ENCODE measurements at places on chromosomes 2 and 18.

- DNase-seq = no peak
These were observed 220.4 kb upstream of the SLC35G4 start for GRCh38 chr18:11388755-11389680.

DNA sequence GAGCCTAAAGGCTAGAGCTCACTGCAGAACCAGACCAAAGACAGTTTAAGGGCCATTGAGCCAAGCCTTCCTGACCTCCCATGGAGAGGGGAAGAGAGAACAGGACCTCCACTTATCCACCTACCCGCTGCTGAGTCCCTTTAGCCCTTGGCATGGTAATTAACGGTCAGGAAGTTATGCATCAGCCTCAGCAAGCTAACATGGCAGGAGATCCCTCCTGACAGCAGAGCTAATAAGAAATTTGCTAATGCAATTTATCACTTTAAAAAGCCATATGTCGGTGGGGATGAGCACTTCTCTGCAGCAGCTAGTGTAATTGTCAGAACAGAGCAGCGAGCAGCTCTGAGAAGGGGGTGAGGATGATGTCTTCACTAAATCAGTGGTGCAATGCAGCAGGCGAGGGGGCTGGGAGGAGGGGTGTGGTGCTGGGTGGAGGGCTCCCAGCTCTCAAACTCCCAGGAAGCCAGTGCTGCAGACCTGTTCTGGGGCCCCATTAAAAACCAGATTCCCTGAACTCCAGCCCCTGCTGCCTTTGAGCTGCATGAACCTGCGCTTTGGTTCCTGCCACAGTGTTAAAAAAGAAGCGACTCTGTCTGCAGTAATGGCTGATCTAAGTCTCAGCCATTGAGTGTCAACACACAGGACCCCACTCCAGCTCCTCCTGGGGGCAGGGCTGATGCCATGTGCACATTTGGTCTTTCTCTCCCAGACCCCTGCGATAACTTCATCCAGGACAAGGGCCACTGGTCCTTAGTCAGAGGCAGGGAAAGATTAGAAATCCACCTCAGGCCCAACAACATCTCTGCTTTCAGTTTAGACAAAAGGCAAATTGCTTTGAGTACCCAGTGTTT, 84.2 kb upstream of the STPG4 start:
- DNase-seq = no peak

GRCh38 chr2:1800716-1801388, 56.5 kb upstream of the PXDN start:
- DNase-seq = no peak

DNA sequence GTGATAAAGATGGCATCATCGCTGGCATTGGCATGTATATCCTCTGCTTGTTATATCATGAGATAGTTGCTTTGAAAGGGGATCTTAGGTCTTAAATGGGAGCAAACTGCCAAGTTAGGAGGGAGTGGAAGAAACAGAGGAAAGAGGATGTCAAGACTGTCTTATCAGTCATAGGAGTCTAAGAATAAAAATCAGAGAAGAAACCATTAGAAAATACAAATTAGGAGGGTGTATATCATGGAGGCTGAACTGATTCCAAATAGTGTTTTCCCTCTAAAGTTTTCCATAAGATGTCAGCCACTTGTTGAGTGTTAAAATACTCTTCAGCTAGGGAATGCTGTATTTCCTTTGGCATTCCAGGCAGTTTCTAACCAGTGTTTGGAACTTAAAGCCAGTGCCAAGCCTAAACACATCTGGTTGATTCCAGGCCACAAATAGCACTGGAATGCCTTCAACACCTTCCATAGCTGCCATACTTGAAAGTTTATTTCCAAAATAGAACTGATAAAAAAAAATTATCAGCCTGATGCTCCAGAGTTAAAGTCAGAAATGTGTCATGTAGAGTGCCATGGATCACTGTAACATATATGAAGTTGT, 129.4 kb downstream of the ZEB2 start:
- no peak for DNase-seq

DNA sequence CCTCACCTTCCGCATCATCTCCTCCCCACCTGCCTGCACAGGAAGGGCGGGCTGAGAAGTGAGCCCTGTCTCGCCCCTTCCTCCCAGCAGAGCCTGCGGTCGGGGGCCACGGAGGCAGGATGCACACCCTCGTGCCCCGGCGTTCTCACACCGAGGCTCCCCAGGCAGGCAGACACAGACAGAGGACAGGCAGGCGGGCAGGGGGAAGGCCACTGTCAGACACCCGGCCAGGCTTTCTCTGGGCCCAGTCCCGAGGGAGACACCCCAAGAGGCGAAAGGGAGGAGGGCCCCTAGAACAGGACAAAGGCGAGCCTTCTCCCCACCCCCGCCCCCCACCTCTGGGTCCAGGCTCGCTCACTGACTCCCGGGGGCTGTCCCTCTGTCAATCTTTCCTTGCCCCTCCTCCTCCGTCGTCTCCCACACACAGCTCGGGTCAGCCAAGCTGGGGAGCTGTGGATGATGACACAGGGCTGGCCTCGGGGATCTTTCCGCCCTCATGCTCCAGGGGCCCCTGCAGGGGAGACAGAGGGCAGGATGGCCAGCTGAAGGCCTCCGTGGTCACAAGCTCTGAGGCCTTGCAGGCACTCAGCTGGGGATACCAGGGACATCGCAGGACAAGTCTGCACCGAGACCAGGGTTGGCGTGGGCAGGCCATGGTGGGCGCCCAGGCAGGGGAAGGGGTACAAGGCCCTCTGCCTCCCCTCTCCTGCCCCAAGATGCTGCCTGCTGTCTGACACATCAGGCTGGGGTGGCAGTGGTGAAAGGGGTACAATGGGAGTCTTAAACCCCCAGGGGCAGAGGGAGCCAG, 24.9 kb downstream of the BIN1 start:
- no peak for DNase-seq

DNA sequence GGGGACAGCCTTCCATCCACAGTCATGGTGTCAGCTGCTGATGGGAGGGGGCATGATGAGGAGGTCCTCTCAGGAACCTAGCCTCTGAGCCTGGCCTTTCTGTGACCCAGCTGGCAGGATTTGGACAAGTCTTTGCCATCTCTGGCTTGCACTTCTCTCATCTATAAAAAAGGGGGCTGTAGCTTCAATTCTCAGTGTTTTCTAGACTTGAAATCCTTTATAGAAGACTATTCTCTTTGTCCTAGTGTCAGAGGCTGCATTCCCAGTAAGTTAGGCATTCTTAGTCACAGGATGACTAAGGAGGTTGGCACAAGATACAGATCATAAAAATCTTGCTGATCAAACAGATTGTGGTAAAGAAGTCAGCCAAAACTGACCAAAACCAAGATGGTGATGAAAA, 958.5 kb downstream of the CNTNAP5 start:
- peak; percentile 9 for DNase-seq

DNA sequence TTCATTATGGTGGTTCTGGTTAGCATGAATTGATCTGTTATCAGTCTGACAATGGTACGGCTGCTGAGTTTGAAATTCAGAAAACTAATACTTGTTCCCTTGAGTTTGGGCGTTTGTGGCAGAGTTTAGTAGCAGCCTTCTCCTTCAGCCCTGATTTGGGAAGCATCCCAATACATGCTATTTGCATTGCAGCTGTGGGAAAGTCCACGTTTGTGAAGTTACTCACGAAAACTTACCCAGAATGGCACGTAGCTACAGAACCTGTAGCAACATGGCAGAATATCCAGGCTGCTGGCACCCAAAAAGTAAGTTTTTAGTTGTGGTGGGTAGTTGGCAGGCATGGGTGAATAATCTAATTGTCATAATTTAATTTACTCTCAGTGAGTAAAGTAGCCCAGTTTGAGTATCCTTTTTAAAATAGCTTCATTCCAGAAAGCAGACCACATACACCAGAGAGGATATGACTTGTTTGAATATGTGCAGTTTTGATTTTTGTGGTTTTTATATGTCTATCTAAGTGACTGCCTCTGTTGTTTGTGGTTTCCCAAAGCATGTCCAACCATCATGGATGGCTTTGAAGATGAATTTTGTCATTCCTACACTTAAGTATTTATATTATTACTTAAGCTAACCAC, 12.2 kb downstream of the DGUOK start:
- DNase-seq = peak; percentile 84

- DNase-seq = no peak
These were observed 19.5 kb upstream of the LYPD6B start for GRCh38 chr2:149018981-149019380.

- no peak for DNase-seq
These were observed 437.2 kb upstream of the ID2 start for GRCh38 chr2:8244639-8245038.

GRCh38 chr2:9106338-9107167, 100.1 kb upstream of the ASAP2 start:
- no peak for DNase-seq

DNA sequence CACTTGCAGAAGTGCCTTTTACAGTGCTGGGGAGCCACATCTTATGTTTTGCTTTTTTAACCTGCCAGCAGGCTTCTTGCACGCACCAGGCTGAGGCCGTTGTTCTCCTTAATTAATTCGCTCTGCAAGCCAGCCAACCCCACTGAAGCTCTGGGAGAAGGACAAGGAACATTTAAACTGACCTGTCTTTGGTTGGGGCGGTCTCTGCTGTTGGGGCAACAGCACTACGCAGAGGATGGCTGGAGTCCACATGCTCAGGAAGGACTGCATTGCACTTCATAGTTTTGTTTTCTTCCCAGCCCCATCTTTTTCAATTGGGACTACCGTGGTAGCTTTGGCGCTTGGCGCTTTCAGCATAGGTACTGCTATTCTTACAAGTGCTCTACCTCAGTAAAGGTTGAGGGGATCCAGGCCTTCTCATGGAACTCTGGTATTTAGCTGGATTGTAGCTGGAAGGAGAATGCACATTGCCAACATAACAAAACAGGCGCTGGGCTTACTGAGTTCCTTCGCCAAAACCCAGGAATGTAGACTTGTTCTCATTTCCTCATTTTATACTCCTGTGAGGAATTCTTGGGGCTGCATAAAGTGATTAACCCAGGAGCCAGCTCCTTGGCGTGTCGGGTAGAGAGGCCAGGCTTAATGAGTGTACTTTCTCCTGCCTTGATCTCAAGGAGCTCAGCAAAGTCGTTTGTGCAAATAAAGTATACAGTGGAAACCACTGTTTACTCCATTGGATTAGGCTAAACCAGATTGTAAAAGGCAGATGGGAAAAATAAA, 146.2 kb downstream of the PRKCE start:
- no peak for DNase-seq

- no peak for DNase-seq
These were observed 62.9 kb downstream of the COX7A2L start for GRCh38 chr2:42298132-42298531.
